ENCODE measurements at places on chromosomes 16 and 17.

DNA sequence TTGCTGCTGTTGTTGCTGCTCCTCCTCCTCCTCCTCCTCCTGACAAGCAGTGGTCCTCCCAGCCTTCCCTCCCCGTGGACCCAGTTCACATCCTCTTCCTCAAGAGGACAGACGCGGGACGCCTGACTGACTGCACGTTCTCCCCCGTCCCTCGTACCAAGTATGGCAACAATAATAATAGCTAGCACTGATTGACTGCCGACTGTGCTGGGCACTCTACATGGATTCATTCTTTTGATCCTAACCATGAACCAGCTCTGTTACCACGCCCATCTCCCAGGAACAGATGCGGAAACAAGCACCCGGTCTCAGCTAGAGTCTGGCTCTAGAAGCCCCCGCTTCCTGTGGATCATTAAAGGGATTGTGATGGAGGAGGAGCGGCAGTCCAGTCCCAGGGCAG is 78.0 kb downstream of the GNAO1 start:
- no peak for DNase-seq

GRCh38 chr17:72063756-72064450 is 56.9 kb upstream of the SOX9 start:
- no peak for DNase-seq

DNA sequence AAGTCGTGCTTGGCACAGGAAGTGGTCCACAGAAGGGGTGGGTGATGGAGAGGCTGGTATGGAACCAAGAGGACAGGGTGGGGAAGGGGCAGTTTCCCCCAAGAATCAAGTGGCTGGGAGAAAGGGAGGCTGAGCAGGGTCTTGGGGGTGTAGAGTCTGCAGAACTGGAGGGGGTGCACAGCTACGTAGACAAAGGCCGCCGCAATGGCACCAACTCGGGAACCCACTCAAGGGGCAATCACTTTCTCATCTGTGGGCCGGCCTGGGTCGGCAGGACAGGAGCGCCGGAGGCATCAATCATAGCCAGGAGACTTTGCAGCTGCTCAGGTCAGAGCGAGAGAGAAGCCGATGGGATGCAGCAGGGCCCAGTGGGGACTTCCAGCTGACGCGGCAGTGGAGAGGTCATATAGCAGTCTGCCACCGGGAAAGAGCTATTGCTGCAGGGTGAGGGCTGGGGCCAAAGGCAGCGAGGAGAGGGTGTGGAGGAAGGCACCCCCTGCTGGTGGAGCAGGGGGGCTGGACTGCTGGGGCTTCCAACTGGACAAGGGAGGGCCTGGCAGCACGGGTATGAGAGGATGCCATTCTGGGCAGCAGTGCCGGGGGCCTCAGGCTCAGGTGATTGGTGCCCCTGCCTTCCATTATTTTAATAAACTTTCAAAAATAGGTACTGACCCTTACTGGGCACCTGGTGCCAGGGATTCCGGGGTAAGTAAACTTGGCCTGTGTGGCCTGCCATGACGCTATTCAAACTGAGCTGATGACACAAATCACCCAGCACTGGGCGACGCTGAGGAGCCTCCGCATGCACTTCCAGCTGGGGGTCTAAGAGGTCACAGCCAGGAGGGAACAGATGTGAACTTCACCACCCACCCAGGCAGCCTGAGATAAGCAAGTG is 52.5 kb upstream of the MTSS2 start:
- peak; percentile 64 for DNase-seq

GRCh38 chr17:81483085-81483861 is 29.3 kb downstream of the ACTG1 start:
- DNase-seq: peak; percentile 69

- DNase-seq: no peak
Measured at GRCh38 chr17:64449545-64449944, 630 bp downstream of the MILR1 start.
